ENCODE measurements at places on chromosomes 6 and 20.

GRCh38 chr20:62911701-62912280, 14.5 kb downstream of the DIDO1 start:
- DNase-seq, result no peak

GRCh38 chr6:2240961-2241360, 4.4 kb downstream of the GMDS start:
- DNase-seq, result no peak

- DNase-seq, result peak; percentile 58
These were observed 42.4 kb downstream of the ARHGAP18 start for GRCh38 chr6:129667621-129668020.

DNA sequence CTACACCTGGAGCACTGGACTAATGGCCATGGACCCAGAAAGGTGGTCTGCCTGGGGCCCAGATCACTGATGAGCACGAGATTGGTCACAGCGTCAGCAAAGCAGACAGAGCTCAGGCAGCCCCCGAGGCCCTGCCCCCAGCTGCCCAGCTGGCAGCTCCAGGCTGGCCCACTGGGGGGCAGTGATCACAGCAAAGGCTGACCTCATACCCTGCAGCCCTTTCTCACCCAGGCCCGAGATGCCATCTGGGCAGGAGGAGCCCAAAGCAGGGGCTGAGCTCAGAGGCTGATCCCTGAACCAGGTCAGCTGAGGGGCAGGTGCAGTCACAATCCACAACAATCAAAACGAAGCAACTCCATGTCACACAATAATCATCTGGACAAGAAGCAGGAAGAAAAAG, 4.1 kb downstream of the MAP1LC3A start:
- no peak for DNase-seq

GRCh38 chr6:71766796-71767195, 119.6 kb upstream of the RIMS1 start:
- no peak for DNase-seq
